ENCODE measurements at places on chromosomes 4 and X. TPM values are rescaled to one million over a fixed set of nuclear protein-coding genes. Genes with fewer than 3 reads are reported as not detected.
A peak's percentile ranks its signal among the peaks of the same experiment; 100 is the strongest.

SPARCL1 gene
- not detected for total RNA-seq

DNA sequence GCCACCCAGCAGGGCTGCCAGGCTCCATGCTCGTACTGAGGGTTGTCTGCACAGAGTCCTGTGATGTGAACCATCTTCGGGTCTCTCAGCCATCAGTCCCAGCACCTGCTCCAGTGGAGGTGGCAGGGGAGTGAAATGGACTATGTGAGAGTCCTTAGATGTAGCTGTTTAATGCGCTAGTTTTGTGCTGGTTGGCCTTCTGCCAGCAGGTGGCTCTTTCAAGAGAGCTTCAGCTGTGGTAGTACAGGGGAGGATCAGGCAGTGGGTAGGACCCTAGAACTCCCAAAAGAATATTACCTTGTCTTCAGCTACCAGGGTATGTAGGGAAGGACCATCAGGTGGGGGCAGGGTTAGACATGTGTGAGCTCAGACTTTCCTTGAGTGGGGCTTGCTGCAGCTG, 1066.0 kb downstream of the GLUD2 start:
- DNase-seq: no peak
- H3K27ac ChIP-seq: no peak overlapping the region
- H3K4me3 ChIP-seq: no peak overlapping the region
- H3K4me1 ChIP-seq: no peaks in the 10 kb centered on the region

GRCh38 chrX:136227948-136228838, 23.0 kb downstream of the MAP7D3 start:
- H3K4me1 ChIP-seq: peaks cover 21% of the 10 kb centered on the region
- H3K27ac ChIP-seq: peak overlapping the region; percentile 55
- no peaks in the 10 kb centered on the region for H3K27me3 ChIP-seq

PAGE2B gene
- not detected for total RNA-seq

DNA sequence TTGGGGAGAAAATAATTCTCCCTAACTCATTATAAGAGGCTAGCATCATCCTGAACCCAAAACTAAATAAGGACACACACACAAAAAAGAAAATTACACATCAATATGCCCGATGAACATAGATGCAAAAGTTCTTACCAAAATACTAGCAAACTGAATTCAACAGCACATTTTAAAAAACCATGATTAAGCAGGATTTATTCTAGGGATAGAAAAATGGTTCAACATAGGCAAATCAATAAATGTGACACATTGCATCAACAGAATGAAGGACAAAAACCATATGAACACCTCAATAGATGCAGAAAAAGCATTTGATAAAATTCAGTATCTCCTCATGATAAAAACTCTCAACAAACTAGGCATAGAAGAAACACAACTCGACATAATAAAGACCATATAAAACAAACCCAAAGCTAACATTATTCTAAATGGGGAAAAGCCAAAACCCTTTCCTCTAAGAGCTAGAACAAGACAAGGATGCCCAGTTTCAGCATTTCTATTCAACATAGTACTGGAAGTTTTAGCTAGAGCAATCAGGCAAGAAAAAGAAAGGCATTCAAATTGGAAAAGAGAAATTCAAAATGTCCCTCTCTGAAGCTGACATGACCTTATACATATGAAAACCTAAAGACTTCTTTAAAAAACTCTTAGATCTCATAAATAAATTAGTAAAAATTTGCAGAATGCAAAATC, 200.9 kb downstream of the NKX6-1 start:
- no peaks in the 10 kb centered on the region for H3K4me1 ChIP-seq
- no peak overlapping the region for H3K4me3 ChIP-seq
- no peaks in the 10 kb centered on the region for H3K27me3 ChIP-seq
- no peak overlapping the region for H3K27ac ChIP-seq
- DNase-seq: no peak
- H3K36me3 ChIP-seq: no peaks in the 10 kb centered on the region

DNA sequence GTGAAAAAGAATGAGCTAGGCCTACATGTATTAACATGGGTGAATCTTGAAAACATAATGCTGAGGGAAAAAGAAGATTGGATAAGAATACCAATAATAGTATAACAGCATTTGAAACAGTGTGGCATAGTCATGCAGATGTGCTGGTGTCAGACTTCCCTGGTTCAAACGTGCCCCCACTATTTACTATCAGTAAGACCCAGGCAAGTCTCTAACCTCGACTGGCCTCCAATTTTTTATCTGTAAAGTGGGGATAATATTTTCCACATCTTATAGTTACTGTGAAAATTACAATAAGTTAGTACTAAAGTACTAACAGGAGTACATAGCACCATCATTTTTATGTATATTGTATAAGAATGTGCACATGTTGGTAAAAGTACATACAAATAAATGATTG, 17.0 kb upstream of the SLAIN2 start:
- H3K27ac ChIP-seq: no peak overlapping the region
- no peaks in the 10 kb centered on the region for H3K27me3 ChIP-seq
- DNase-seq: no peak
- no peak overlapping the region for H3K4me3 ChIP-seq
- peaks cover 21% of the 10 kb centered on the region for H3K4me1 ChIP-seq
- H3K36me3 ChIP-seq: no peaks in the 10 kb centered on the region

GRCh38 chr4:140296335-140297220, 76.9 kb upstream of the SCOC start:
- peak overlapping the region; percentile 86 for H3K27ac ChIP-seq
- H3K36me3 ChIP-seq: no peaks in the 10 kb centered on the region
- H3K4me1 ChIP-seq: peaks cover 44% of the 10 kb centered on the region
- peak overlapping the region; percentile 76 for H3K4me3 ChIP-seq
- peak; percentile 91 for DNase-seq

DNA sequence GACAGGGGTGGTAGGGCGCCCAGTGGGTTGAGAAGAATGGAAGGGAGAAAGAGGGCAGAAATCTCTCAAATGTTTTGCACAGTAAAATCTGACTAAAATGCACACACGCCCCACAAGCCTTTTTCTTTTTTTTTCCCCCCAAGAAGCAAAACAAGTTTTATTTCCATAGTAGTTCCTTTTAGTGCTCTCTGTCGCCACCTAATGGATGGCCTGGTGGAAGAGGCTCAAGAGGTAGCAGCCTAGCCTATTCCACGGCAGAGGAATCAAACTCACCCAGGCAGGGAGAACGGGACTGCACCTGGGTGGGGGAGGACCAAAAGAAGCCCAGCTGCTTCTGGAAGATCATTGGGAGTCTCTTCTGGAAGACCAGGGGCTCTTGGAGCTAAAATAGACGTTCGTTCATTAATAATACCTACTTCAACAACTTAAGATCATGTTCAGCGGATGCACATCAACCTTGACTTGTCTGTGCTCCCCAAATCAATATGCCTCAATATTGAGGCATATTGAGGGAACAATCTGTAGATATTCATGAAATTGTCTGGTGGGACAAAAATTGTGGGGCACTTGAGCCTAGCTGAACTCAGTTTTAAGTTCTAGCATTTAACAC, 31.6 kb upstream of the IRAK1 start:
- H3K4me1 ChIP-seq: peaks cover 31% of the 10 kb centered on the region
- DNase-seq: peak; percentile 28
- peak overlapping the region; percentile 42 for H3K27ac ChIP-seq
- H3K4me3 ChIP-seq: no peak overlapping the region
- peaks cover 6% of the 10 kb centered on the region for H3K36me3 ChIP-seq

GRCh38 chrX:154412468-154412867, 1.1 kb downstream of the TAFAZZIN start:
- peak overlapping the region; percentile 81 for H3K4me3 ChIP-seq
- DNase-seq: no peak
- H3K4me1 ChIP-seq: peaks cover 25% of the 10 kb centered on the region
- no peaks in the 10 kb centered on the region for H3K27me3 ChIP-seq
- H3K36me3 ChIP-seq: peaks cover 5% of the 10 kb centered on the region

GRCh38 chrX:150213481-150214030, 149.6 kb upstream of the MAMLD1 start:
- no peak overlapping the region for H3K4me3 ChIP-seq
- peaks cover 2% of the 10 kb centered on the region for H3K27me3 ChIP-seq
- H3K36me3 ChIP-seq: no peaks in the 10 kb centered on the region
- peak overlapping the region; percentile 54 for H3K27ac ChIP-seq

DNA sequence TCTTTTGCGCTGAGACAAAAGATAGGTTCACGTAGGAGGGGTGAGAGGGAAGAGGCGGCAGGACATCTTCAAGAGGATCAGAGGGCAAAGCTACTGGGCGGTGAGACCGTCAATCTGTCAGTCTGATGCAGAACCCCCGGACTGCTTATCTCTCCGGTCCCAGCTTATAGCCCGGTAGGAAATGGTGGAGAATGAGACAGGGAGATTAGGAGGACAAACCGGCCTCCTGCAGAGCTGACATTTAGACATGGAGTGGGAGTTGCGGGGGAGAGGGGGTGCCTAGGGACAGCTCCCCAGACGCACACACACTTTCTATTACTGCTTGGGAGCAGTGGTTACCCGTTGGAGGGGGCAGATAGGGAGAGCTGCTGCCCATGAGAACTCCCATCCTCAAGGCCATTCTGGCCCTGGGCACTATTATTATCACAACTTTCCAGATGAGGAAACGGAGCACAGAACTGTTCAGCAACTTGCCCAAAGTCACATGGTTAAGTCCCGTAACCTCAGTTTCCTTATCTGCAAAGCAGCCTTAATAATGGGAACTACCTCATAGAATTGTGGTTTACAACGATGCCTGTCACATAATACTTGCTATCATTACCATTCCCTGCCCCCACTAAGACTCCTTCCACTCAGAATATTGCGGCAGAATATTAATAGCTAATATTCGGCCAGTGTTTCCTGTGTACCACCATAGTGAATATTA, 1.1 kb upstream of the HDAC6 start:
- H3K27me3 ChIP-seq: no peaks in the 10 kb centered on the region
- DNase-seq: no peak
- H3K27ac ChIP-seq: peak overlapping the region; percentile 95

- peaks cover 2% of the 10 kb centered on the region for H3K27me3 ChIP-seq
- DNase-seq: no peak
- peaks cover 35% of the 10 kb centered on the region for H3K4me1 ChIP-seq
- H3K27ac ChIP-seq: no peak overlapping the region
- H3K36me3 ChIP-seq: no peaks in the 10 kb centered on the region
These were observed 4.8 kb upstream of the CXCL1 start for GRCh38 chr4:73864365-73864764.

GPR82 gene
- total RNA-seq: not detected

DNA sequence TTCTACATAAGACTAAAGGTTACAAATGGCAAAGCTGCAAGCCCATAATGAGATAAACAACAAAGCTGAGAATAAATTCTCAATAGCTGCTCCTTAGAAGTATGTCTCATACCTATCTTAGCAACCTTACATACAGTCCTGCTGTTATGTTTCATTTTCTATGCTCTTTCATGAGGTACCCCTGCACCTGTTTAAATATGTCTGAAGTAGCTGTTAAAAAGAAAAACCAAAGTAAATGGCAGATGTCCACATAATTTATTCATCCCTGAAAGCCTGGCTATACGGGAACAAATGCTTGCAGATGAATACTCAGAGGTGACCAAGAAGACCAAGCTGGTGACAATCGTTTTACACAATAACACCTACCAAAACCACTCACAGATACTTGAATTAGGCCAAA, 22.5 kb downstream of the PPA2 start:
- DNase-seq: no peak
- H3K27me3 ChIP-seq: no peaks in the 10 kb centered on the region
- no peaks in the 10 kb centered on the region for H3K4me1 ChIP-seq
- H3K36me3 ChIP-seq: peaks cover 17% of the 10 kb centered on the region
- H3K27ac ChIP-seq: no peak overlapping the region

DNA sequence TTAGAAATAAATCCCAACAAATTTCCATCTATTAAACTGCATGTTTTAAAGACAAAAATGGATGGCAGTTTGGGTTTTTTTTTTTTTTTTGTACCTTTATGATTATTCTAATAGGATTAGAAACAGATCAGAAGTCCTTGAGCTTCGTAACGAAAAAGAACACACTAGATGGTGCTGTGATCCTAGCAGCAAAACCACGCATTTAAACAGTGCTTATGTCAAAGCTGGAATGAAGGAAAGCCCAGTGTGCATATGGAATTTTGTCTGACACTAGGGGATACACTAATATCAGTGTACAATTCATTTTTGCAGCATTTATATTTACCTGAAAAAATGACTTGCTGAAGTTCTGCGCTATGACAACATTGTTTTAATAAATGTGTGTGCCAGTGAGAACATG, 229.1 kb downstream of the VEGFC start:
- H3K27ac ChIP-seq: no peak overlapping the region
- peaks cover 24% of the 10 kb centered on the region for H3K4me1 ChIP-seq
- no peak overlapping the region for H3K4me3 ChIP-seq
- no peaks in the 10 kb centered on the region for H3K36me3 ChIP-seq
- DNase-seq: no peak
- H3K27me3 ChIP-seq: no peaks in the 10 kb centered on the region

GRCh38 chr4:118810991-118811764, 24.7 kb downstream of the SEC24D start:
- DNase-seq: peak; percentile 52
- H3K27me3 ChIP-seq: no peaks in the 10 kb centered on the region
- H3K4me3 ChIP-seq: peak overlapping the region; percentile 8
- peaks cover 82% of the 10 kb centered on the region for H3K36me3 ChIP-seq
- peaks cover 77% of the 10 kb centered on the region for H3K4me1 ChIP-seq

DNA sequence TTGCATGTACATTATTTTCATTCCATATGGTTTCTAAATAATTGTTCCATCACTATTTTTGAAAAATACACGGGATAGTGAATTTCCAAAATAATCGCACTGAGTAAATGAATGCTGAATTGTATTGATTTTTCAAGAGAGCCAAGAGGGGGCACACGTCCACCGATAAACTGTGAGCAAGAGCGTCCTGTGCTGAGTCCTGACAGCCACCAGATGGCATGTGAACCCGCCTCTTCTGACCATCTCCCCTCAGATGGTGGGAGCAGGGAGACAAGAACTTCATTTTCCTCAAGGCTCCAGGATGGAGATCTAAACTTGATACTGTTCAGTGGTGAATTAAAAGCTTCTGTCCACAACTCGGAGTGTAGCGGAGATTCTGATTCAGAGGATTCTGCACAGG, 30.6 kb upstream of the IL9R start:
- H3K4me1 ChIP-seq: no peaks in the 10 kb centered on the region
- no peaks in the 10 kb centered on the region for H3K36me3 ChIP-seq
- no peak overlapping the region for H3K4me3 ChIP-seq
- H3K27ac ChIP-seq: no peak overlapping the region

GPAT3 gene
- 0.93 TPM for total RNA-seq

VCX gene
- total RNA-seq: not detected

DNA sequence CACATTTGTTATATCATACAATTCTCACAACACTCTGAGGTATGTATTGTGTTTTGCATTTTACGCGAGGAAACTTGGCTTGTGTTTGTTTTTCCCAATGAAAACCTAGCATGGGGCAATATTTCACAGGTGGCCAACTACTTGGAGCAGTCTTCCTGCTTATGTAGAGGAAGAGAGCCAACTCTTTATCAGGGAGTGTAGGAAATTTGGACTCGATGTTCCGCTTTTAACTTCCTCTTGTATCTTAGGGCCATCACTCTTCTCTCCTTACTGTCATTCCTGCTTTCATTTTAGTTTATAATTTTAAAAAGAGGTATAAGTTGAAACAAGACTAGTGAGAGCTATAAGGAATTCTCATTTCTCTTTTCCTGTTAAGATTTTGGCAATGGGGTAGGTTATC, 107.7 kb upstream of the RPS6KA3 start:
- no peak for DNase-seq
- H3K4me3 ChIP-seq: no peak overlapping the region
- no peaks in the 10 kb centered on the region for H3K36me3 ChIP-seq
- H3K27me3 ChIP-seq: no peaks in the 10 kb centered on the region
- H3K4me1 ChIP-seq: peaks cover 14% of the 10 kb centered on the region
- H3K27ac ChIP-seq: no peak overlapping the region

Measured in HFFc6 (cell line).